ENCODE measurements at places on chromosomes 13 and 19. TPM values are rescaled to one million over a fixed set of nuclear protein-coding genes. Genes with fewer than 3 reads are reported as not detected.

Gene ZNF112
- 4.1 TPM for total RNA-seq

Gene CGB5
- not detected for total RNA-seq

Gene TBC1D17
- total RNA-seq = 45.8 TPM

Gene ZNF439
- total RNA-seq = 0.90 TPM

Gene ACER1
- not detected for total RNA-seq

Gene RNF225
- total RNA-seq = not detected

Gene ENOX1
- total RNA-seq = 0.60 TPM

Gene GRK1
- not detected for total RNA-seq

Gene TLE2
- total RNA-seq = 0.53 TPM

Gene CPB2
- total RNA-seq = not detected

Gene LILRB2
- not detected for total RNA-seq

Gene LACC1
- total RNA-seq = 3.6 TPM

All from HFFc6 (cell line).